ENCODE measurements at places on chromosomes 1 and 21.

DNA sequence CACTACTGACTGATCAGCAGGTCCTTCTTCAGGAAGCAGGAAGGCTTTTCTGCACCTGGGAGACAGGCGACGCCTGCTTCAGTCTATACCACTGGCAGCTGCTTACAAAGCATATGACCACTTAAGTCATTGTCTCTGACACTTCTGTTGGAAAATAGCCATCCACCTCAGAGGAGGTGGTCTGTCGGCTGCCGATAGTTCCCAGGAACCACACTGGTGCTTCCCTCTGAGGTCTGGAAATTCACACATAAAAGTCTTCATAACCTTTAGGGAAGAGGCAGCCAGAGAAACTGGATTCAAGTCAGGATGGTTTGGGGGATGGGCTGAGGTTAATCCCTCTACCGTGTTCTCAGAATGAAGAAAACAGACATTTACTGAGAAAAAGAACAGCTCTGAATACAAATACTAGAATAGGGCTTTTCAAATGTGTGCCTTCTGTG lies 15.6 kb upstream of the SRP9 start:
- DNase-seq, result no peak

- DNase-seq, result no peak
Measured at GRCh38 chr1:167839009-167839408, 74.9 kb downstream of the ADCY10 start.

- no peak for DNase-seq
Measured at GRCh38 chr1:87898431-87898830, 569.8 kb downstream of the LMO4 start.

GRCh38 chr1:110177775-110178174 lies 27.5 kb downstream of the SLC6A17 start:
- no peak for DNase-seq

- DNase-seq, result no peak
Measured at GRCh38 chr1:11938722-11939526, 4.4 kb downstream of the PLOD1 start.

- no peak for DNase-seq
Measured at GRCh38 chr1:58813801-58814200, 30.0 kb upstream of the JUN start.

DNA sequence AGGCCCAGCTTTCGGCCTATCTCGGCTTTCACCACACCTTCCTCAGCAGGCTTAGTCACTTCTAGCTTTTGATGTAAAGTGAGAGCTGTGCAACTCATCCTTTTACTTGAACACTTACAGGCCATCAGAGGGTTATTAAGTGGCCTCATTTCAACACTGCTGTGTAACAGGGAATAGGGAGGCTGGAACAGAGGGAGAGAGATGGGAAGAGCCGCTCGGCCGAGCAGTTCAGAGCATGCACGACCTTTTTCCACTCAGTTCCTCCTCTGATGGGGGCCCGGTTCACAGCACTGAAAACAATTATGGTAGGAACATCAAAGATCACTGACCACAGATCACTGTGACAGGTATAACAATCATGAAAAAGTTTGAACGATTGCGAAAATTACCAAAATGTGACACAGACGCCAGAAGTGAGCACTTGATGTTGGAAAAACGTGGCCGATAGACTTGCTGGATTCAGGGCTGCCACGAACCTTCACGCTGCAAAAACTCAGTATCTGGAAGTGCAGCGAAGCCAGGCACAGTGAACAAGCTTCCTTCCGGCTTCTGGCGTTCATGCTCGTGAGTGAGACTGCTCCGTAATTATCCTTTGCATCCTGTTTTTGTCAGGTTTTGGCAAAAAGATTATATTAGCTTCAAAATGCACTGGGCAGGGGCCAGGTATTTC lies 28.6 kb downstream of the AGPAT3 start:
- peak; percentile 31 for DNase-seq

GRCh38 chr1:66172272-66172671 lies 361.7 kb upstream of the SGIP1 start:
- no peak for DNase-seq

DNA sequence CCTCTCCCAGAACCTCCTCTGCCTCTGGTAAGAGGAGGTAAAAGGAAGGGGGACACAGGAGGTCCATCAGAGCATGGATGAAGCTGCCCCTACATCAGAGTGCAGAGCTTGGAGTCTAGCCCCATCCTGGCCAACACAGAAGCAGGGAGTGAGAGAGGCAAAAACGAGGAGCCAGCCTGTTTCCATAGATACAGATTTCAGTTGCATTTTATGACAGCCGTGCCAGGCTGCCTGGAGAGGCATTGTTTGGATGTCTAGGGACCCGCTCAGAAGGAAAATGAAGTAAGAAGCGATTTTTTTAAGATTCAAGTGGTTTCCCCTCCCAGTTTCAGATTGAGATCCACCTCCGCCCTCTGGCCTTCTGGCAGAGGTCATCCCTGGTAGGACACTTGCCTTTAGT lies 11.5 kb upstream of the GJA8 start:
- DNase-seq, result no peak

GRCh38 chr1:152510503-152510902 lies at the start of gene LCE5A:
Gene LCE5A, plus strand, starts transcription at chr1:152510803. Its CDS starts 732 bp downstream, at chr1:152511535.
- DNase-seq, result no peak

DNA sequence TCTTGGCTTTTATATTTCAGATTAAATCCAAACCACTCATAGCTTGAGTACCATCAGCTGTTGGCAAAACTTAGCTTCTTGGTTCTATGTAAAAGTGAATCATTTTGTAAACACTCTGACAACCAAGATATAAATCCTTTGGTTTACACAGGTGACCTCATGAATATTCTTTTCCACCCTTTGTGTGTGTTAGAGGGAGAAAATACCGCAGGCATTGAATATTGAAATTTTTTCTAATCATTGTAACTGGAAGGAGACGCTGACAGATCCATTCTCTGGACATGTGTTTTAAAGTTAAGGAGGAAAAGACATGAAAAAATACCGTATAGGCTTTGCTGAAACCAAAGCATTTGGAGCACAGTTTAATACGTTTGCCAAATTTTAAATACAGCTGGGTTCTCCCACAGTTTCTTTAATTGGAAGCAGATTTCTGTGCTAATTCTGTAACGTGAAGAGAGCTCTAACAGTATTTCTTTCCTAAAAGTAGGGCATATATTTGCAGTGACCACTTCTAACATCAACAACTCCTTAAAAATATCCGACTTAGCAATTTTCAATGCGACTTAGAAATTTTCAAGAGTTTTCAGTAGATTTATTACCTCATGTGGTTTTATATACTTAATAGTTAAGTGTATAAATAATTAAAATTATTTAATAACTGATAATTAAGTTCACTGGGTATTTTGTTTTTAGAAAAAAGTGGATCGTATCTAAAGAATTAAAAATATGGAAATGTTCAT lies 388.2 kb downstream of the USP25 start:
- DNase-seq, result no peak

DNA sequence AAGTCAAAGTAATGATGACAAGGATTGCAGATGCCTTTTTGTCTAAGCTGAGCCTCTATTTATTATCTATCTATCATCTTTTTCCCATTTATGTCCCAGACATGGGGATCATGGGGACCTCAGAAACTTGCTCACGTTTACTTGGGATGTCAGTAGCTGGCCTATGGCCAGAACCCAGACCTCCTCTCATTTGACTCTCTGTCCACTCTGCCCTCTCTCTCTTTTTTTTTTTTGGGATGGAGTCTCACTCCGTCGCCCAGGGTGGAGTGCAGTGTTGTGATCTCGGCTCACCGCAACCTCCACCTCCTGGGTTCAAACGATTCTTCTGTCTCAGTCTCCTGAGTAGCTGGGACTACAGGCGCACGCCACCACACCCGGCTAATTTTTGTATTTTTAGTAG lies 3.7 kb upstream of the ID3 start:
- no peak for DNase-seq

GRCh38 chr21:22650226-22650625 lies 1652.0 kb downstream of the NCAM2 start:
- DNase-seq, result no peak

GRCh38 chr1:195828325-195828724 lies 779.9 kb downstream of the KCNT2 start:
- DNase-seq, result no peak

- no peak for DNase-seq
Measured at GRCh38 chr1:87202451-87202850, 126.2 kb upstream of the LMO4 start.

- DNase-seq, result no peak
Measured at GRCh38 chr21:42351626-42352440, 1.0 kb upstream of the TFF2 start.

GRCh38 chr1:168623003-168623828 lies 46.8 kb downstream of the XCL1 start:
- no peak for DNase-seq

DNA sequence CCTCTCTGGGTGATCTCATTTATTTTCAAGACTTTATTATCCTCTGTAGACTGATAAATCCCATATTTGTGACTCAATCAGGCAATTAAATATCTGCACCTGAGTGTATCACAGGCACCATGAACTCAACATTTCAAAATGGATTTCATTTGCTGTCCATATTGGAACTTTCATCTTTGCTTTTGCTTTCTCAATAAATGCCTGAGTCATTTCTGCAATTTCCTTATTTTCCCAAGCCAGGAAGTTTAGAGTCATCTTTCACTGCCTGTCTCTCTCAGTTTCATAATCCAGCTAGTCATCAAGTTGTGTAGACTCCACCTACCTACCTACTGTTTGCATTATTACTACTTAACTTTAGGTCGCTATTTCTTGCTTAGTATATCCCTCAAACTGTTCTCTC lies 540.9 kb downstream of the LMO4 start:
- no peak for DNase-seq

GRCh38 chr1:31605908-31606427 lies 11.5 kb upstream of the HCRTR1 start:
- DNase-seq, result peak; percentile 53

- DNase-seq, result no peak
Measured at GRCh38 chr1:8077602-8078001, 51.5 kb upstream of the ERRFI1 start.

DNA sequence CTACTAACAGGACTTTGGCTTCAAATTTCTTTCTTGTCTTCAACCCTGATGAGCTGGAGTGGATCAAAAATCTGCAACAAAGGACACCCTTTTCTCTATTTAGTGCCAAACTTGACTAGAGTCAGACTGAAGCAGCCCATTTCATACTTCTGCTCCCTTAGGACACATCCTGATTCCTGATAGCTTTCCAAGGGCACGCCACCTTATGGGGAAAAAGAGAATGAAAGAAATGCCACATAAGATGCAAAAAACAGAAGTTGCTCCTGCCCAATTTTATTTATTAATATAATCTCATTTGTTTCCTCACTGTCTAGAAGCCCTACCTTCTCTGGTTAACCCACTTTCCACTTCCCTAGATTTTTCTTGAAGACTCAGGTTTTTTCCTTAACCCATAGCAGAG lies 72.7 kb upstream of the NBPF4 start:
- no peak for DNase-seq

- DNase-seq, result no peak
Measured at GRCh38 chr1:31259746-31260145, 20.1 kb upstream of the NKAIN1 start.

GRCh38 chr1:230156536-230156935 lies 89.5 kb downstream of the GALNT2 start:
- DNase-seq, result no peak

DNA sequence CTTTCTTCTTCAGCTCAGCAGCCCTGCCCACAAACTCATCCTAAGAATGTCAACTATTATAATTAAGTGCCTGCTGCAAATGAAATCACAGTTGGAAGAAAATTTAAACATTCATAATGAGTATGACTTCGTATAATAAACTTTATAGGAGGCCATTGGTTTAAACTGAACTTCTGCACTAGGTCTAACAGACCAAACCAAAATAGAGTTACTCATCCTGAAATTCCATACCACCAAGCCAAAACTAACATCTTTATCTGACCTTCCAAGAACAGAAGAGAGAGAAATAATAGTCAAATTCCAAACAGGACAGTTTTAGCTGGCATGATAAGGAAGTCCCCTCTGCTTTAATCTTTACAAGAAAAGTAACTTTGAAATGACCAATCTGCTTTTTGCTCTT lies 472.4 kb upstream of the PRMT6 start:
- no peak for DNase-seq

- no peak for DNase-seq
Measured at GRCh38 chr1:241608379-241609033, 31.7 kb downstream of the CHML start.

GRCh38 chr1:110780600-110781484 lies 92.1 kb upstream of the CD53 start:
- DNase-seq, result peak; percentile 74

GRCh38 chr1:228362141-228362883 lies 44.3 kb downstream of the TRIM11 start:
- no peak for DNase-seq

- no peak for DNase-seq
Measured at GRCh38 chr1:9687874-9688582, 36.5 kb downstream of the PIK3CD start.

DNA sequence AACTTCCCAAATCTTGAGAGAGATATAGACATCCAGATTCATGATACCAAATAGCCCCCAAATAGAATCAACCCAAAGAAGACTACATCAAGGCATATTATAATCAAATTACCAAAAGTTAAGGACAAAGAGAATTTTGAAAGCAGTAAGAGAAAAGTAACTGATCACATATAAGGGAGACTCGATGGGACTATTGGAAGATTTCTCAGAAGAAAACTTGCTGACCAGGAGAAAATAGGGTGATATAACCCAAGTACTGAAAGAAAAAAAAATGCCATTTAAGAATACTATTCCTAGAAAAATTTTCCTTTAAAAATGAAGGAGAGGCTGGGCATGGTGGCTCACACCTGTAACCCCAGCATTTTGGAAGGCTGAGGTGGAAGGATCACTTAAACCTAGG lies 30.5 kb upstream of the WNT2B start:
- no peak for DNase-seq

Measured in activated naive CD4-positive, alpha-beta T cell treated with Interleukin-2 at 50 U/mL for 16 hours (primary cell).